ENCODE measurements at places on chromosomes 7 and 10.

DNA sequence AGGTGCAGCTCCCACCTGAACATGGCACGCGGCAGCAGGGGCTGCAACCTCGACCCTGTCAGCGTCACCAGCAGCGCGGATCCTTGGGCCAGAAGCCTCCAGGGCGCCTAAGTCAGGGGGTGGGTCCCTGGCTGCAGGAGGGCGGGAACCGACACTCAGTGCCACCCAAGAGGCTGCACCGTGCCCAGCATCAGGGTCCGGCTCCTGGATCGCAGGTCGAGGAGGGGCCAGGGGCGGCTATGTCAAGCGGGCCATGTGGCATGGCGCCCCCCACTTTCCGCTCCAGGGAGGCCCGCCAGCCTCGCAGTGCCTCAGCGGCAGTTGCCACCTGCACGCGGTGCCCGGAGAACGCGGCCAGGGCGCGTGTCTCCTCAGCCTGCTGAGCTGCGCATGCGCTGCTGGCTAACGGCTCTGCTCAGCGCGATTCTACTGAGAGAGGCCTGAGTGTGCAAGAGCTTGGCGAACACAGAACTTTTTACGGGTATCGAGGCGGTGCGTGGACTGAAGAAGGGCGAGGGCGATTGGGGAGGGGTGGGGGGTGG is at the start of gene ANKRD30A:
Gene ANKRD30A (plus strand): TSS at position 408 of the 542 bp plus-strand sequence. CDS start 190 bp downstream, outside the sequence.
- no peak for DNase-seq

- no peak for DNase-seq
Observed at GRCh38 chr7:130401101-130401500, 20.8 kb downstream of the CPA1 start.

DNA sequence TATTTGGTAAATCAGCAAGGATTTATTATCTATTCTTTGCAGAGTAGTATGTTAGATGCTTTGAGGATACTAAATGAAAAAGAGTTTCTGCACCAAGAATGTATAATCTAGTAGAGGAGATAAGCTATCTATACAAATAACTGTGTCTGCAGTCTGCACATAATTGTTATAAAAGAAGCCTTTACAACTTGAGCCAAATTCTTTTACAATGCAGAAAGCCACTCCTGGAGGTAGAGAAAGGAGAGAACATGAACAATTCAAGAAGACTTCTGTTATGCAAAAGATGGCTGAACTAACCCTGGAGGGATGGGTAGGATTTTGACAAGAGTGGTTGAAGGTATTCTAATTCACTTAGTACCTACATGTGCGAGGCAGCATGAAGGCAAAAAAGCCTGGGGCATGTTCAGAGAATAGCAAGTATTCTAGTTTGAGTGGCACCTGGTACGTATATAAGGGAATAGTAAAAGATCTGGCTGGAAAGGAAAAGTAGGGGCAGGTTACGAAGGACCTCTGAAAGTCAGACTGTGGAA is 251.1 kb upstream of the KAT6B start:
- DNase-seq = no peak

- DNase-seq = peak; percentile 8
Observed at GRCh38 chr7:2477447-2478398, 1.5 kb upstream of the GRIFIN start.

DNA sequence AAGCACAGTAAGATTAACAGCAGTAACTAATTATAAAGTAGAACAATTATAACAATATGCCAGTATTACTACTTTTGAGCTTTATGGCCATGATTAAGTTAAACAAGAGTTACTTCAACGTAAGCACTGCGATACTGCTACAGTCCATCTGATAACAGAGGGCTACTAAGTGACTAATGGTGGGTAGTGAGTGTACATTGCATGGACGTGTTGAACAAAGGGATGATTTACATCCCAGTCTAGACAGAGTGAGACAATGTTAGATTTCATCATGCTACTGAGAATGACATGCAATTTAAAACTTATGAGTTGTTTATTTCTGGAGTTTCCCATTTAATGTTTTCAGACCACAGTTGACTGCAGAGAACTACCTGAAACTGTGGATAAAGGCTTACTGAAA is 45.6 kb downstream of the TPST1 start:
- no peak for DNase-seq

DNA sequence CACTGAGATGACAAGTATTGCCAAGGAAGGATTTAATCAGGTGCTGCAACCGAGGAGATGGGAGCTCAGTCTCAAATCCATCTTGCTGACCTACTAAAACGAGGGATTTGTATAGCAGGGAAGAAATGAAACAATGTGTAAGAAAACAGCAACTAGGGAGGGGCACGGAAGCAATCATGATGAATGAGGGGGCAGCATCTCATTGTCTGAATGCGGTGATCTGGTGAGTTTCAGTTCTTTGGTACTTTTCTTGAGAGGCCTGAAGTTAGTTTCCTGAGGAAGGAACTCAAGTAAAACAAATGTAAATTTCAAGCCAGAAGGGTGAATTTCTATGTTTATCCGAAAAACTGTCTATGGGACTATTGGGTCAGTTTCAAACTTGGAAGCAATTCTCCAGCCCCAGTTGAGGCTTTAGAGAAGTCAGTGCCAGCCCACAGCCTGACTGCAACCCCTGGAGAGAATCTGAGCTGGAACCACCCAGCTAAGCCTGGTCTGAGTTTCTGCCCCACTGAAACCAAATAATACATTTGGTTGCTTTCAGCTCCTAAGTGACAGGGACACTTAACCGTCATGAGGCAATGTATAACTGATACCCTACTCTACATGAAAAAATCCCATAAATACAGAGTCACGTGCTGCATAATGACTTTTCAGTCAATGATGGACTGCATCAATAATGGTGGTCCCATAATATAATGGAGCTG is 45.8 kb upstream of the TNS3 start:
- no peak for DNase-seq

DNA sequence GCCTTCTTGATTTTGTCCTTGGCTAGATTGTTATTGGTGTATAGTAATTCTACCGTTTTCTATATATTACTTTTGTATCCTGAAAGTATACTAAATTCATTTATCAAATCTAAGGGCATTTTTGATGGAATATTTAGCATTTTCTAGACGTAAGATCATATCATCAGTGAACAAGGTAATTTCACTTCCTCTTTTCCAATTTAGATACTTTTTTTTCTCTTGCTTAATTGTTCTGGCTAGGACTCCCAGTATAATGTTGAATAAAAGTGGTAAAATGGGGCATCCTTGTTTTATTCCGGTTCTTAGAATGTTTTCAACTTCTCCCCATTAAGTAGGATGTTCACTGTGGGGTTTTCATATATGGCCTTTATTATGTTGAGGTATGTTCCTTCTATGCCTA is 260.7 kb downstream of the POLR1F start:
- DNase-seq = no peak

GRCh38 chr7:23336799-23337283 is 37.7 kb downstream of the MALSU1 start:
- DNase-seq = no peak

GRCh38 chr7:8068892-8069686 is 100.5 kb downstream of the GLCCI1 start:
- no peak for DNase-seq

GRCh38 chr7:66698652-66699205 is 41.8 kb upstream of the RABGEF1 start:
- DNase-seq = no peak

- no peak for DNase-seq
Observed at GRCh38 chr7:1123715-1124114, 35.8 kb downstream of the GPER1 start.

DNA sequence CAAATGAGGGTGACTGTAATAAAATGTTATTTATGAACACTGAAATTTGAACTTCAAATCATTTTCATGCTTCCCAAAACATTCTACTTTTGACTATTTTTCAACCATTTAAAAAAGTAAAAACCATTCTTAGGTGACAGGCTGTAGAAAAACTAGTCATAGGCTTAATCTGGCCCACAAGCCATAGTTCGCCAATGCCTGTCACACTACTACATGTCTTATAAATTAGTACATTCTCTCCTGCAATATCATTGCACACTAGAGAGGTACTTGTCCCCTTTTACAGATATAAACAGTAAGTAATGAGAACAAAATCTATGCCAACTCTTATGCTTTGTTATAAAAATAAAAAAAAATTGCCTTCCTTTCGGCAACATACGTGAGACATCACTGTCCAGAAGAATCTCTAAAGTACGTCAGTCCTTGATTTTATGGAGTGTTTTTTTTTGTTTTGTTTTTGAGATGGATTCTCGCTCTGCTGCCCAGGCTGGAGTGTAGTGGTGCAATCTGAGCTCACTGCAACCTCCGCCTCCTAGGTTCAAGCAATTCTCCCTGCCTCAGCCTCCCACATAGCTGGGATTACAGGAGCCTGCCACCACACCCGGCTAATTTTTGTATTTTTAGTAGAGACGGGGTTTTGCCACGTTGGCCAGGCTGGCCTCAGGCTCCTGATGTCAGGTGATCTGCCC is 23.2 kb downstream of the UPF2 start:
- no peak for DNase-seq

GRCh38 chr7:41955893-41956675 is 253.2 kb upstream of the INHBA start:
- DNase-seq = no peak

DNA sequence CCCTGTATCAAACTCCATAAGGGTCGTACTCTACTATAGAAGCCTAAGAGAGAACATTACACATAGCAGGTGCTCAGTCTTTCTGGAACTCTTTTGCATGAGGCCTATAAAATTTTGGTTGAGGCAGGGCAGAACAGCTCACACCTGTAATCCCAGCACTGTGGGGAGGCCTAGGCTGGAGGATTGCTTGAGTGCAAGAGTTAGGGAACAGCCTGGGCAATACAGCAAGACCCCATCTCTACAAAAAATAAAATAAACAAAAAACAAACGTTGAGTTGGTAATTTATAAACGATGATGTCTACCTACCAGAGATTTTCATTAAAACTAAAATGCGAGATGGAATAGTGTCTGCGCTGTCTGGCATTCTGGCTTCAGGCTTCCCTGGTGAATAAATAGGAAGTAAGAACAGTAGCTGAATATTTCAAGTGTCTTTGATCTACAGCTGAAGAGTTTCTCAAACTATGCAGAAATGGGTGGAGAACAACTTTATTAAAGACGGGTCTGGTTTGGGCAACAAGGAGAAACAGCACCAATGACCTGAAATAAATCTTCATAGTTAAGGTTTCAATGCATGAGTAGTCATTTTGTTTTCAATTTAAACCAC is 774 bp downstream of the PON2 start:
- no peak for DNase-seq

DNA sequence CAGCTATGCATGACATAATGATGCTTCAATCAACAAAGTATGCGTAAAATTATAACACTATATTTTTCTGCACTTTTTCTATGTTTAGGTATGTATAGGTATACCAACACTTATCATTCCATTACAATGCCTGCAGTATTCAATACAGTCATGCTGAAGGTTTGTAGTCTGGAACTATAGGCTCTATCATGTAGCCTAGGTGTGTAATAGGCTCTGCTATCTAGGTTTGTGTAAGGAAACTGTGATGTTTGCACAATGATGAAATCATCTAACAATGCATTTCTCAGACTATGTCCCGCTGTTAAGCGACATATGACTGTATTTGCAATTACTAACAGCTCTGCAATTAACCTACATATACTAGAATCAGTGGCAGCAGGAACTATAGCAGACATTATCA is 1447.5 kb downstream of the GATA3 start:
- DNase-seq = no peak

DNA sequence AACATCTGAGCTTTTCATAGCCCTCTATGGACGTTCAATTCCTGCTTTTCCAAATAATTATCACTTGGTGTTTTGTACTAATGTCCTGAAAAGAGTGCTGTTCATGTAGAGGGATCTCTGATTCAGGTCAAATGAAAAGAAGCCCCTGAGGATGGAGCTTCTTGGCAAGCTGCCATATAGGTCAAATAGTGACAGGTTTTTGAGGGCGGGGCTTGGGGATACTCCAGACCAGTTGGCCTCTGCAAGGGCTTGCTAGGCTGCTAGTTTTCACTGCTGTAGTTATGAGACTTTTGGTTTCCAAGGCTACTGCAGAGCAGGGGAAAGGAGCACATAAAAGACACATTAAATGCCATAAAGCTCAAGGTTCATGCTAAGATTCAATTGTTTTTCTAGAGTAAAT is 257.2 kb upstream of the CACNA2D1 start:
- no peak for DNase-seq

- DNase-seq = peak; percentile 42
Observed at GRCh38 chr7:3043544-3044371, at the start of gene CARD11. CARD11 (minus strand) TSS chr7:3043867; CDS start chr7:2958506, 85,361 bp downstream.

DNA sequence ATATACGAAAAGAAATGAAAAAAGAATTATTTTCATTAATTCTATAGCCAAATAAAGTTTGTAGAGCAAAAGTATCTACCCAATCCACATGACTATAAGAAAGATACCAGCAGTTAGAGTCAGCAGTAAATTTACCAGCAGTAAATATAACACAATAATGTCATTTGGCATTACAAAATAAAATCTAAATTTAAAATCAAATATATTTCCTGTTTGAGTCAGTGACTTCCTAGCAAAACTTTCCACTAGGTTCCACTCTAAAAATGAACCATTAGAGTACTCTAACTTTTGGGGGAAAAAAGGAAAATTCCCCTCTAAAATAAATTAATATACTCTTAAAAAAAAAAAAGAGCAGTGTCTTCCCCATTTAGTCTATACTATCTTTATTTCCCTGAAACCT is 144.8 kb downstream of the CPEB3 start:
- DNase-seq = no peak

GRCh38 chr7:13770305-13770704 is 219.2 kb downstream of the ETV1 start:
- DNase-seq = no peak

DNA sequence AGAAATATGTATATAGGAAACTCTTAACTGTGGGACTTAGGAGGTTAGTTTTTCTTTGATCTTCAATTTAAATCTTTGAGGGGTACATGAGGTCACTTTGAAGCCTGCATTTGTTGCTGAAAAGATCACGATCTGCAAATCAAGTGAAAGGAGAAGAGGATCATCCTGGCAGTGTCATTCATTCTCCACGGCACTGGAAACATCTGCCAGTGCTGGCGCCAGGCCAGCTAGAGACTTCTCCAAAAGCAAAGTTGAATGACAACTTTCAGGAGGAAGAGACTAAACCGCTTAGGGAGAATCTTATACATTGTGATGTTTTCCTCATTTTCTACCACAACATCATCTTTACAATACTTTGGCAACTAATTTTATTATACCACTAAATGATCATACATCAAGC is 42.5 kb downstream of the MRC1 start:
- no peak for DNase-seq

DNA sequence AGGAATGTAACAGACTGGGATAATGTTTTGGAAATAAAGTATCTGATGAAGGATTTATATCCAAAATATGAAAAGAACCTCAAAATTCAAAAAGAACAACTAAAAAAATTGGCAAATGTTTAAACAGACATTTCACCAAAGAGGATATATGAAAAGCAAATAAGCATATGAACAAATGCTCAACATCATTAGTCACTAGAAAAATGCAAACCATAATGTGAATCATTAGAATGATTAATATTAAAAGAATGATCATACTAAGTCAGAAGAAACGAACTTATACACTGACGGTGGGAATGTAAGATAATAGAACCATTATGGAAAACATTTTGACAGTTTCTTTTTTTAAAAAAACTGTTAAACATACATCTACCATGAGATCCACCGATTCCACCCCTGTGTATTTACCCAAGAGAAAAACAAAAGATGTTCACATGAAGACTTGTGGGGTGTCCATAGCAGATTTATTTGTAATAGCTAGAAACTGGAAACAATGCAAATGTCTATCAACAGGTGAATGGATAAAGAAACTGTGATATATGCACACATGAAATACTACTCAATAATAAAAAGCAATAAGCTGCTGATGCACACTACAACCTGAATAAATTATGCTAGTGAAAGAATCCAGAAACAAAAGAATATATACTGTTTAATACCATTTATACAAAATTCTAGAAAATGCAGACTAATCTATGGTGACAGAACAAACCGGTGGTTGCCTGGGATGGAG is 35.7 kb downstream of the PRKG1 start:
- DNase-seq = no peak

GRCh38 chr7:77971726-77972125 is 173.2 kb downstream of the PHTF2 start:
- no peak for DNase-seq

Measured in activated CD4-positive, alpha-beta T cell treated with anti-CD3 and anti-CD28 coated beads, Interleukin-2, amount 50 U/mL, for 24 hours (primary cell).